ENCODE measurements at places on chromosomes 5 and 9.

- DNase-seq, result no peak
Observed at GRCh38 chr5:64952951-64953673, 184.4 kb downstream of the CWC27 start.

DNA sequence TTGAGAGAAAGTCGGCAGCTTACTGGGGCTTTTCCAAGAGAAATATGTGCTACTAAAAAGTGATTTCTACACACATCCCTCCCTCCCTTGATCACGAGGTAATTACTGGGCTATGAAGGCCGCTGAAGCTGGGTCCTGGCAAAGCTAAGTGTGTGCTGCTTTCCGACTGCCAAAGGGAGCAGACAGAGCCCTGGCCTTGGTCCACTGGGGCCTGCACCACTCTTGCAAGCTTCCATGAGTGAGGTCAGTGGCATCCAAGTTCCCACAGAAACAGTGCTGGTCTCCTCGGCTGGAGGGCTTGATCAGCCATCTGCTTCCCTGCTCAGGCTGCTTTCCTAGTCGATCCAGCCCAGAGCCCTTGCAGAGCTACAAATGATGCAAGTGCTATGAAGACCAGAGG lies 154.8 kb upstream of the LHFPL2 start:
- no peak for DNase-seq

DNA sequence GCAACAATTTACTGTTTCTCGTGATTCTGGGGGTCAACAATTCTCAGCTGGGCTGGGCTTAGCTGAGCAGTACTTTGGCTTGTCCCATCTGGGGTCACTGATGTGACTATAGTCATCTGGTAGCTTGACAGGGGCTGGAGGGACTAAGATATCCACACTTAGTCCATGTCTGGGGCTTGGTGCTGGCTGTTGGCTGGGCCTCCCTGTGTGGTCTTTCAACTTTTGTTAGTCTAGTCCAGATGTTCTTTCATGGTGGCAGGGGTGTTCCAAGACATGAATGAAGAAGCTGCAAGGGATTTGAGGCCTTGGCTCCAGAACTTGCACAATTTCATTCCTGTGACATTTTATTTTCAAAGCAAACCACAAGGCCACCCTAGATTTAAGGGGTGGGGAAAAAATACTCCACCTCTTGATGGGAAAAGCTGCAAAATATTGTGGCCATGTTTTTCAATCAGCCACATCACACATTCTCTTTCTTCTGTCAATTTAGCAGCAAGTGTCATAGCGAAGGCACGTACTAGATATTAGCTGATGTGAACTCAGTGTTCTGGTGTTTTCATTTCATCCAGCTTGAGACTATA lies 59.2 kb downstream of the TSSK1B start:
- DNase-seq, result no peak

GRCh38 chr9:95433096-95433819 lies 83.5 kb downstream of the PTCH1 start:
- DNase-seq, result no peak

DNA sequence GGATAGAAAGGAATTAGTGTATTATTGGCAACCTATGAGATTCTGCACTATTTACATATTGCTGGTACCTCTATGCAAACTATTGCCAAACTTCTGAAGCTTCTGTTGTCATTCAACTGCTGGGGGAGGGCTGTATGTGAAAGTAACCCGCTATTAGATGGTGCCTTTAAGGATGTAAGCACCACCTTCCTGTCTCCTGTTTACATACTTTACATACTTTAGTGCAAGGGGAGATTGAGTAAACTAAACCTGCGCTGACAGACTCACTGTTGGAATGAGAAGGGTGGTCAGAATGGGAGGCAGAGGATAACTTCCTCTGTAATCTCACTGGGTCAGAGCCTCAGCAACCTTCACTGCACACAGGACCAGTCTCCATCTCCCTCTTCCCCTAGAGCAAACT lies 123.8 kb downstream of the NR3C1 start:
- DNase-seq, result no peak

- no peak for DNase-seq
Observed at GRCh38 chr5:83632874-83633273, 87.8 kb downstream of the HAPLN1 start.

DNA sequence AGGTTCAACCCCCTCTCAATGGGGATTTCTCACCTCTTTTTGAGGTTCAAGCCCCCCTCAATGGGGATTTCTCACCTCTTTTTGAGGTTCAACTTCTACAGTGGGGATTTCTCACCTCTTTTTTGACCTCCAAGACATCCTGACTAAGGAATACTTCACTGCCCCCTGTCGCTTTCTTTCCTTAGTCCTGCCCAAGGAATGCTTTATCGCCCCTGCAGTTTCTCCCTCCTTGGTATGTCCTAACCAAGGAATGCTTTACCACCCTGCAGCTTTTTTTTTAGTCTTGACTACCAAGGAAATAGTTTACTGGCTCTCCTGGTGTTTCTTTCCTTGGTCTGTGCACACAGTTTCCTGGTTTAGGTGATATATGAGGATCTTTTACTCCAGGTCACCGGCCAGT lies 9.6 kb upstream of the IRGM start:
- no peak for DNase-seq

- DNase-seq, result no peak
Observed at GRCh38 chr9:136821826-136822544, 14.2 kb downstream of the RABL6 start.

DNA sequence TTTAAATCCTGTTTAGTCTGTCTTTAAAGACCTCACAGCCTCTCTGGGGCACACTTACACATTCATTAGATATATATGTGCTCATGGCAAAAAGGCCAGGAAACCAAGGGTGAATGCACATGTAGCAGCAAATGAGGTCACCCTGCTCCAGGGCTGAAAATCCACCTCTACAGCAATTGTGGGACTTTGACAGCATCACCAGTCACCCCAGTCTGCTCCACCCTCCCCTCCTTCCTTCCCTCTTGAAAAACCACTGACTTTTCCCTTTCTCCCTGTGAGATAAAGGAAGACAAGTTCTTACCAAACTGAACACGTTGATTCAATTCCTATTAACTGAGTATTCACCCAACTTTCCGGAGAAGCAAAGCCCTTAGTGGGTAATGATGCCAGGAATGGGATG lies 15.2 kb upstream of the SH3RF2 start:
- no peak for DNase-seq

DNA sequence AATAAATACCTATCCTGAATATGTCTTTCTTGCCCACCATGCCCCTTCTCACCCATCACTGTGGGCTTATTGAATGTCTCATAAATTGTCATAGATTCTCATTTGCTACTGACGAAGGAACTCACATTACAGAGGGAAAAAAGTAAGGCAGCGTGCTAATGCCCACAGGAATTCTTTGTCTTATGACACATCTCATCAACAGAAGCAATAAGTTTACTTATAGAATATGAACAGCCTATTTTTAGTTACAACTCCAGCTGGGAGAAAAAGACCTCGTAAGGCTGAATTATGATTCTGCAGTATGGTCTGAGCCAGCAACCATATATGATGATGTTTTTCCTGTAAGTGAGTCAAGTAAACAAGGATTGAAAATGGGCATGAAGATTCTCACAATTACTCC lies 22.4 kb upstream of the ATG10 start:
- DNase-seq, result no peak

- DNase-seq, result no peak
Observed at GRCh38 chr9:91714020-91714806, 235.8 kb downstream of the ROR2 start.

GRCh38 chr5:746258-746761 lies 38.2 kb downstream of the ZDHHC11B start:
- no peak for DNase-seq

GRCh38 chr9:73152543-73152844 lies 829 bp downstream of the ANXA1 start:
- DNase-seq, result no peak

DNA sequence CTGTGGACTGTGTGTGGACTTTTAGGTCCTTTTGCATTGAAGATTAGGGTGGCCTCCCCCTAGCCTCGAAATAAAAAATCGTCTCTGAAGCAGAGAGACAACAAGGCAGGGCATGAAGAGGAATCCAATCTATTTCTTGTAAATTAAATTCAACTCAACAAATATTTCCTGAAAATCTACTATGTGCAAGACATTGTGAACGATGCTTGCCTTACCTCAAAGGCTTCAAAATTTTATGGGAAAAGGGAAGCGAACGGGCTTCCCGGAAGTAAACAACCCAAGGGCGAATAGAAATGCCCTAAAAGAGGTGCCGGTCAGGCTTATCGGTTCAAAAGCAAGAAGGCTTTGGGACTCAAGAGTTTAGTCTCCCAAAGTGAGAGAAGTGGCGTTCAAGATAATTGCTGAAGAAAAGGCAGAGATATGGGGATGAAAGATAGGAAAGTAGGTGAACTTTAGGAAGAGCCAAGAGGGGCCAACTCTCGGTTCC lies 525 bp downstream of the KIF24 start:
- DNase-seq, result no peak

DNA sequence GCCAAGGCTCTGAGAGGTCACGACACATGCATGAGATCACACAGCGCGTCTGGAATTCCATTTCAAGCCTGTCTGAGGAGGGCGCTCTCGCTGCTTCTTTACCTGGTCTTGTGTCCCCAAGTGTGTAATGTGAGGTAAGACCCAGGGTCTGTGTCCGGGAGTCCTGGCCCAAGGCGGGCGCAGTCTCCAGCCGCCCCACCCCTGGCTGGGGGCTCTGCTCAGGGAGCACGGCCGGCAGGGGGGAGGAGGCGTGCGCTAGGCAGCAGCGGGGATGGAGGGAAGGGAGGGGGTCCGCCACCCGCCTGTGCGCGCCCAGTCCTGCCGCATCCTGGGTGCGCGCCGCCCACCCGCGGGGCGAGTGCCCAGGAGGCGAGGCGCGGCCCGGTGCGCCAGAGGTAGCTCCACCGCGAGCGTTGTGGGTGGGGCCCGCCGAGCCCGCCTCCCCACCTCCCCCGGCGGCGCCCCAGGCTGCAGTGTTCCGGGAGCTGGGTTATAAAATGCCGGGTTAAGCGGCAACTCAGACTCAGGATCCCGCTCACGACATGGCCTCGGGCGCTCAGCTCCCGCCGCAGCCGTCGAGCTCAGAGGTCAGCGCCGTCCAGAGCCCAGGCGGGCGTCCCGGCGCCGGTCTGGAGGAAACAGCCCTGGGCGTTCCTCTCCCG lies at the start of gene CCNI2:
CCNI2 (plus strand) TSS at position 473 of the 662 bp plus-strand sequence; CDS start at position 543, 70 bp downstream.
- DNase-seq, result peak; percentile 36

- DNase-seq, result no peak
Observed at GRCh38 chr9:70861376-70861775, 260.0 kb downstream of the TRPM3 start.

- DNase-seq, result no peak
Observed at GRCh38 chr9:129145316-129145715, 32.7 kb downstream of the IER5L start.

GRCh38 chr5:155064580-155064979 lies 51.0 kb downstream of the KIF4B start:
- DNase-seq, result no peak

GRCh38 chr5:132177691-132178149 lies 49.9 kb downstream of the P4HA2 start:
- DNase-seq, result no peak

GRCh38 chr5:65823845-65824445 lies 101.9 kb downstream of the NLN start:
- DNase-seq, result no peak

- no peak for DNase-seq
Observed at GRCh38 chr5:143472576-143472975, 69.1 kb upstream of the NR3C1 start.

DNA sequence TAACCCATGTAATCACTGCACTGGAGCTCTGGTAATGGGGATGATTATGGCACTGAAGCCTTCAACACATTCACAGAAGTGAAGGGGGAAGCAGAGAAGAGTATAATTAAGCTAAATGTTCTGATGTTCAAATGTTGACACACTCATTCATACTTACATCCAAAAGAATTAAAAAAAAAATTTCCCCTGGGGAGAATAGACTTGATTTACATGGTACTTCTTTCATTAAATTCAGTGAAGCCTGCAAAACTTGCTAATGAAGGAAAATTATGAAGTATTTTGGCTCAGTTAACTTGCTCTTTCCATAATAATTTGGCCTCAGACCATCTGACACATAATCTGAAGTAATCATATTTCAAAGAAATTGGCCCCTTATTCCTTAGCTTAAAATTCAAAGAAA lies 428.8 kb downstream of the SH3GL2 start:
- DNase-seq, result no peak

DNA sequence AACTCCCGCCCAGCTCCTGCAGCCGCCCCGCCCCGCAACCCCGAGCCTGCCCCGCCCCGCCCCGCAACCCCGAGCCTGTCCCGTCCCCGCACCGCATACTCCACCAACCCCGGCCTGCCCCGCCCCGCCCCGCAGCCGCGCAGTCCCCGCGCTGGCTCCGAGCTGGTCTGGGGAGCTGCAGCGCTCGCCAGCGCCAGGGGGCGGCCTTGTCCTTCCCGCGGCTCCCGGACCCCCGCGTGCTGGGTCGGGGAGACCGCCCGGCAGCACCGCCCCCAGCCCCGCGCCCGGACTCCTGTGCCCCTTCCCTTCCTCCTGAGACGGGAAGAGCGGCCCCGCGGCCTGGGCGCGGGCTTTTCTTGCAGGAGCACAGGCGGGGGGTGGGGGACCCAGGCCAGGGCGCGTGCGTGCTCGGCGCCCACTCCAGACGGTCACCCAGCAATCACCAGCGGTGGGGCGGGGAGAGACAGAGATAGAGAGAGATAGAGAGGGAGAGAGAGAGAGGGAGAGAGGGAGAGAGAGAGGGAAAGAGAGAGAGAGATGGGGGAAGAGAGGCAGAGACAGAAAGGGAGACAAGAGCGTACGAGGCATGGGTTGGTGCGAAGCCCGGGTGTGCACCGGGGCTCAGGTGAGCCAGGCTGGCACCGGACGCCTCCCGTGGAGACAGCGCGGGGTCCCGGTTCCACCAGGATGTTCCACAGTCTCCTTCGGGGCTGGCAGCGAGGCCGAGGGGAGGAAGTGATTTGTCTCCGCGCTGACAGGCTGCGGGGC lies 14.7 kb upstream of the TMEM250 start:
- DNase-seq, result no peak

DNA sequence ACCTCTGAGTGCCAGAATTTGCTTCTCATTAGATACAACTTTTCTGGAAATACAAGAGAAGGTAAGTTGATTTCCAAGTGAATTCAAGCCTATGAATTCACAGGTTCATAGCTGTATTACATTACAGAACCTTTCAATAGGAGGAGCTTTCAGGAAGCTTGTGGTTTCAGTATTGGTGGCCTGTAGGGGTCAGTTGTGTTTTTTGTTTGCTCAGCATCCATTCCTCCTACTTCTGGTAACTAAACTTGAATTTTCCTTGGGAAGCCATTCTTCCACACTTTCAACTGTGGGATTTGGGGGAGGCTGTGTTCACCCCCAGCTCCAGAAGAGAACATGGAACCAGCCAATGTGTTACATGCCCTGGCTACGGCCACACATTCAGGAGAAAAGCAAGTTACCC lies 5.6 kb upstream of the CYSTM1 start:
- DNase-seq, result no peak

DNA sequence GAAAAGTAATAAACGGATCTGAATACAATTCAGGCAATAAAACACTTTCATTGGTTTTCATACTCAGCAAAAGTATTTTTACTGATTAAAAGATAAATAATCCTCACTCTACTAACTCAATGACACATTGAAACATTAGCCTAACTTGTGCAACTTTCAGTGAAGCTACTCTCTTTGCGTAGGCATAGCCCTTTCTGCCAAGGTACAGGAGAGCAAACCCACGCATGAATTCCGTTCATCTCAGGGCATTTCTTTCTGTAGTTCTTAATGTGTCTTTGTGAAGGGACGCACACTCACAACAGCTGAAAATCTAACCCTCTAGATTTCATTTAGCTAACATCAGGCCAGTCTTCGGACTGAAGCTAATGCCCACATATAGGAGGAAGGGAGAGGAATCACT lies 66.4 kb upstream of the TLE1 start:
- no peak for DNase-seq

- DNase-seq, result no peak
Observed at GRCh38 chr5:135877570-135878155, 18.0 kb downstream of the IL9 start.

GRCh38 chr9:98185611-98186171 lies 6.7 kb downstream of the CORO2A start:
- no peak for DNase-seq
